SK-N-SH (cell line): ENCODE measurements at places on chromosomes 12 and 14.

DNA sequence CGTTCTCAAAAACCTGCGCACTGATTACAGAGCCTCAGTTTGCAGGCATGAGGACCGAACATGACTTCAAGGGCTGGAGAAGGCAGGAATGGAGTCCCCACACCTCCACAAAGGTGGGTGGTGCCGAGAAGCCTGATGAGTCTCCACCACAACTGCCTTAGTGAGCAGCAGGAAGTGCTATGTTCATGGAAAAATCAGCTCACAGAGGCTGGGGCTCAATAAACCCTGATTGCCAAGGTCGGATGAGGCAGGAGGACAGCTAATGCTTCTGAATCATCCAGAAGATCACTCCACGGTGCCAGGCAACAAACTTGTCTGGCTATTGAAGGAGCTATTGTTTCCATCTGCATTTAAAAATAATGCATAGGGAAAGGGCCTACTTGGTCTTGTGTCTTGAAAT, 31.1 kb downstream of the APPL2 start:
- no peak for DNase-seq

DNA sequence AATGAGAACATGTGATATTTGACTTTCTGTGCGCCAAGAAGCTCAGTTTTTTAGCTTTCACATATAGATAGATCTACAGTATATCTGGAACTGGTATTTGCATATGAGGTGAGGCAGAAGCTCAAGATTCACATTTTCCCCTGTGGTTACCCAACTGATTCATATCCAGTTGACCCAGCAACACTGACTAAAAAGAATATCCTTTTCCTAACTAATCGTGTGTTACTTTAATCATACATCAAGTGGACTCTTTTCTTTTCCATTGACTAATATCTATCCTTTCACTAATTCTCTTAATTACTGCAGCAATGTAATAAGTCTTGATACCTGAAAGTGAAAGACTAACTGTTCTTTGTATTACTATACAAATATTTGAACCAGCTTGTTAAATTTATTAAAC, 236.1 kb downstream of the AEBP2 start:
- no peak for DNase-seq

DNA sequence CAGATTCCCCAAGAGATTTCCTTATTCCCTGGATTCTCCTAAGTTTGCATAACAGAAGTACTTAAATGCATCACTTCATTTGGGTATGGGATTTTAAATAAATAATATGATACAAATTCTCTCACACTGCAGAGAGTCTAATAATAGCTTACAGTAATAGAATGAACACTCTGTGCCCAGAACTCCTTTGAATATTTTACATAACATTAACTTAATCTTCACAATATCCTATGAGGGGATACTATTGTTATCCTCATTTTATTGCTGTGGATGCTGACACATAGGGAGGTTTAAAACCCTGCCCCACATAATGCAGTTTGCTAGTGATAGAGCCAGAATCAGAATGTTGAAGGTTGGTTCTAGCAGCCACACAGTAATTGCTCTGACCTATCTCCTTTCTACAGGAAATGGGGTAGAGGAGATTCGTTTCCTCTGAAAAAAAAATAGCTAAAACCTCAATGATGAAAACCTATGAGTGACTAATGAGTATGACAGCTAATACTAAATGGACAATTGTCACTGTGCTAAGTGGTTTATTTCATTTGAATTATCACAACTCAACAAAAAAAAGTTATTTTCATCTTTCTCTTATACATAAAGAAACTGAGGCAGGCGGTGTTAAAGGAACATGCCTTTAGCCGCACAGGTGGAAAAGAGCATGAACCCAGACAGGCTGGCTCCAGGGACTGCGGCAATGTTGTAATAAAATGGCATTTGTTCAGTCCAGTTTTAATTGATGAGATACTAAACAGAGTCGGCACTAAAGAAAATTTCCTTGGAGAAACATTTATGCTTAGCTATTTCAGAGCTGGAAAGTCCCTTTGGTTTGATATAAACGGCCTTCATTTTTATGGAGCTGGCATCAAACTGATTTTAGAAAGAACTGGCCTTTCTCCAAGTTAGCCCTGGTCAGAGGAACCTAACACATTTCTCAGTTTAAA, 880.9 kb downstream of the NRXN3 start:
- DNase-seq = no peak

- DNase-seq = peak; percentile 81
These were observed 1.8 kb upstream of the AHNAK2 start for GRCh38 chr14:104979758-104980610.

GRCh38 chr12:58566599-58566998, 353.7 kb downstream of the LRIG3 start:
- DNase-seq = no peak

DNA sequence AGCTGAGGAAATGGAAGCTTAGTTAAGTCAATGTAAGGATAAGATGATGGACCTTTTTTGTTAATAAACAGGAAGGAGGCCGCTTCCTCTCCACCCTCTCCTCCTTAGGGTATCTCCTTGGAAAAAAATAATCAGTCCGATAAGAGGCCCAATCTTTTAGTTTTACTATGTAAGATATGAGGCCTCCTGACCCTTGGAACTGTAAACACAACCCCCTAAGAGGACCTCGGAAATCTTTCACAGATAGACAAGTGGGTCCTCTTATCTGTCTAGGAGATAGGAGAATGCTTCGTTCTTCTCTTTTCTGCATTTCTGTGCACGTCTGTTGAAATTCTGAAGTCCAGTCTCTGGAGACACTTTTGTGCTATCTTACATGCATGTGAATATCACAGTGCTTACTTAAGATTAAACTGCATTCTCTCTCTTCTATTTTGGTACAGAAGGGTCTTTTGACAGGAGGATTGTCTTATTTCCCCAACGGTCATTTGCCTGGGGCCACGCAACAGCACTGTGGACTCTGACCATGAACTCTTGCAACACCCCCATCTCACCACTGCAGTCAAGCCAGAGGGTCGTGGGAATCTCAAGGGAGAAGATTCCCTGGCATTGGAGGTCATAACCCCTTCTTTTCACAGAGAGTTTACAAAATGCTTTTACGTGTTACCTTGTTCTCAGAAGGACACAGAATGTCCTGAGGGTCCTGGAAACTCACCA, 313.0 kb upstream of the RTL1 start:
- no peak for DNase-seq

- no peak for DNase-seq
These were observed 67.6 kb upstream of the CDKN3 start for GRCh38 chr14:54329082-54329695.

DNA sequence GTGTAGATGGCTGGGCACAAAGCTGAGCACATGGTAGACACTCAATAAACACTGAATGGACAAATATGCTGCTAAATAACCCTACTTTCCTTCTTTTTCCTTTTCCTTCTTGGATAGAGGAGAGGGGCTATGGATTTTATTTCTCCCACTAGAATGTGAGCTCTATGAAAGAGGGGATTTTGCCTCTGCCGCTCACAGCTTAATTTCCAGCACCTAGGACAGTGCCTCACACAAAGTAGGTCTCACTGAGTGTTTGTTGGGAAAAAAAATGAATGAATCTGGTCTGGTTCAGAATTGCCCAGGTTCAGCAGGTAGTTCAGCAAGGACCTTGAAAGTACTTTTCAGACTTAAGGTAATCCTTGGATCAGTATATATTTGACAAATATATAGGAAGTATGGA, 65.5 kb downstream of the WSCD2 start:
- no peak for DNase-seq

GRCh38 chr14:51868405-51868804, 8.0 kb downstream of the GNG2 start:
- no peak for DNase-seq

GRCh38 chr14:36212577-36212976, 36.1 kb upstream of the PTCSC3 start:
- no peak for DNase-seq
